Left colon (tissue), 2 donors: ENCODE measurements at places on chromosomes 3 and 15. TPM values are rescaled to one million over a fixed set of nuclear protein-coding genes. Genes with fewer than 3 reads are reported as not detected.
A peak's percentile ranks its signal among the peaks of the same experiment; 100 is the strongest.

Gene GALNT15
- total RNA-seq = 11.1 TPM

Gene NDUFAF3
- 70.1 TPM for total RNA-seq

Gene TNNC1
- total RNA-seq = 0.64 TPM

Gene CAPN3
- total RNA-seq = 13.8 TPM

Gene SYNPR
- not detected for total RNA-seq

Gene LOXL1
- total RNA-seq = 2.0 TPM

Gene CACNA2D2
- total RNA-seq = 3.2 TPM

Gene EAF2
- total RNA-seq = 5.2 TPM

Gene GALK2
- 34.9 TPM for total RNA-seq

Gene BLOC1S6
- total RNA-seq = 24.0 TPM

DNA sequence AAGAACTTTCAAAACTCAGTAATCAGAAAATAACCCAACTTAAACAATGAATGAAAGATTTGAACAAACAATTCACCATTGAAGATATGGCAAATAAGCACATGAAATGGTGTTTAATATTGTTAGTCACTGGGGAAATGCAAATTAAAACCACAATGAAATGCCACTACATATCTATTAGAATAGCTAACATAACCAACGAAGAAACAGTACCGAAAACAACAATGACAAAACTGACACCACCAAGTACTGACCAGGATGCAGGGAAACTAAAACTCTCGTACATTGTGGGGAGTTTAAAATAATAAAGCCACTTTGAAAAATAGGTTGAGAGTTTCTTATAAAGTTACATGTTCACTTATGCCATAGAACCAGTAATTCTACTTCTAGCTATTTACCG is 69.1 kb downstream of the KBTBD8 start:
- no peak for DNase-seq

DNA sequence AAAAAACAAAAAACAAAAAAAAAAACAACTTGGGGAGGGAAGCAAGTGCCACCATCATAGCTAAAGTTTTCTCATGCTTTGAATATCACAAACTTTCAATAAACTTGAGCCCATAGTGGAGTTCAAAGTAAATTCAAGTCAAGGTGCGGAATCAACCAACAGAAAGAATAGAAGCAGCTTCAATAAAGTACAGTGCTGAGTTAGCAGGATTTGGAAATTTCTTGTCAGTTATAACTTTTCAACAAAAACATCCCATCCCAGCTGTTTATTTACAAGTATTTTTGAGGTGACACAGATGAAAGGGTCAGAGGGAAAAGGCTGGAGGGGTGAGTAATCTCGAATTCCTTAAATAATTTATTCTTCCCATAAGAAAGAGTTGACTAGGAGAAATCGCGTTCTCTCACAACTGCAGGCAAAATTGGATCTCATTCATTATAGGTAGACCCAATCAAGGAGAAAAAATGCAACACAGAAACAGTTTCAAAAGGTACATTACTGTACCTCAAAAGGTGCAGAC is 477.4 kb upstream of the RASGRP1 start:
- DNase-seq = no peak

DNA sequence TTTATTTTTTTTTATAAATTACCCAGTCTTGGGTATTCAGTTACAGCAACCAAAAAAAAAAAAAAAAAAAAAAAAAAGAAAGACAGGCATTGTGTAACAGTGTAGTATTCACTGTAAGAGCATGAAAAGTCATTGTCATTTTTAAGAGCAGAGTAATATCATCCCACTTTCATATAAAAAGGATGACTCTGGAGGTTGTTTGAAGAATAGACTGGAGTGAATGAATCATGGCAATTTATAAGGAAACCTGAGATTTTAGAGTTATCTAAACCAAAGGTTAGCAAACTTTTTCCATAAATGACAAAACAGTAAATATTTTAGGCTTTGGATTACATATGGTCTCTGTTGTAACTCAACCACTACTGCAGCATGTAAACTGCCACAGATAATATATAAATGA is 794.9 kb downstream of the NTRK3 start:
- DNase-seq = no peak

DNA sequence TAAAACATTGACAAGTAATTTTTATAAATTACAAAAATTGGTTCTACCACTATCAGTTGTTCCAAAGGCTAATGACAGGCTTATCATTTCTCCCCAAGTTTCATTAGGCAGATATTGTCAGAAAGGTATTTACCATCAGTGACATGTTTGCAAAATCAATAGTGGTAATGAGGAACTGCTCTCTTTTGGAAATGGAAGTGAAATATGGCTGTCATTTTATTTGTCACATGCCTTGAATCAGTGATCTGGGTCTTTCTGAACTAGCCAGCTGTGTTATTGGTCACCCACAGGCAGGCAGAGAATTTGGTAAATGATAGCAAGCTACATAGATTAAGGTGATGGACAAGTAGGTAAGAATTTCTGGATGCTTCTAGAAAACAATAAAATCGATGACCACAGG is 268.0 kb upstream of the ARHGEF26 start:
- no peak for DNase-seq

DNA sequence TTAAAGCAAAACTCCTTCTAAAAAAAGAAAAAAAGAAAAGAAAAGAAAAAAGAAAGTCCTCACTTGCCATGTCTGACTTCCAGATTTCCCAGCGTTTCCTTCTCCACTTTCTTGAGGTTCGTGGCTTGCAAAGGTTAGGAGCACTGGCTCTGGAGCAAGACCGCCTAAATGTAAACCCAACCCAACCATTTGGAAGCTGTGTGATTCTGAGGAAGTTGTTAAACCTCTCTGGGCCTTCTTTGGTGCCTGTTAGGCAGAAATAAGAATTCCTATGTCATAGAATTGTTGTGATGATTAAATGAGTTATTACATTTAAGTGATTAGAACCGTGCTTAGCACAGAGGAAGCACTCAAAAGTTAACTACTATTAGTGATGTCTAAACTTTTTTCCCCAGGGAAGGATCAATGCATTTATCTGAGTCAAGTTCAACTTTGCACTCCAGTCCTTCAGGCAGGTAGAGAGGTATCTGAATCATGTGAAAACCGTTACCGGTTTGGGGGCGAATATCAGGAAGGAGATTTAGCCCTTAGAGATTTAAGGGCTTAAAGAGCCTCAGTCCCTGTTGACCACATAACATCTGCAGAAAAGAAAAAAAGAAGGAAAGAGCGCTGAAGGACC is 78.3 kb upstream of the HES1 start:
- DNase-seq = no peak

DNA sequence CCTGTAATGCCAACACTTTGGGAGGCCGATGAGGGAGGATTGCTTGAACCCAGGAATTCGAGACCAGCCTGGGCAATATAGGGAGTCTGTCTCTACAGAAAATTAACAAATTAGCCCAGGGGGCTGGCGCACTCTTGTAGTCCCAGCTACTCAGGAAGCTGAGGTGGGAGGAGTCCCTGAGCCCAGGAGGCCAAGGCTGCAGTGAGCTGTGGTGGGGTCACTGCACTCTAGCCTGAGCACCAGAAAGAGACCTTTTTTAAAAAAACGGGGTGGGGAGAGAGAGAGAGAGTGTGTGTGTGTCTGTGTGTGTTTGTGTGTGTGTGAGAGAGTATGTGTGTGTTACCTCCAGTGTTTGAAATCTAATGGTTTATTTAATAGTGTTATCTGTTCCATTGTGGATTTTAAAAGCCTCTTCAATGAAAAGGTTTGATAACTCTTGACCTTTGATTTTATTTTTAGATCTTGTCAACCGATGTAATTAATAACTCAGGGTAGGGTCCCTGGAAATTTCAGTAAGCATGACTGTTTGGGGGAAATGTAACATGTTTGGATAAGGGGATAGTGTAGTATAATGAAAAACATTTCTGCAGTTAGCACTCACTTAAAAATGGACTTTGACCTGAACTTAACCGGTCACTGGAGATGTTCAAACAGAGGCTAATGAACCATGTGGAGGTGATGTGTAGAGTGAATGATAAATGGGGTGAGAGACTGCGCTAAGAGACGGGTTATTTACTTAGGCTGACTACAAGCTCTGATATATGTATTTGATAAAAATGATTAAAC is 29.7 kb downstream of the LRCH3 start:
- no peak for DNase-seq

DNA sequence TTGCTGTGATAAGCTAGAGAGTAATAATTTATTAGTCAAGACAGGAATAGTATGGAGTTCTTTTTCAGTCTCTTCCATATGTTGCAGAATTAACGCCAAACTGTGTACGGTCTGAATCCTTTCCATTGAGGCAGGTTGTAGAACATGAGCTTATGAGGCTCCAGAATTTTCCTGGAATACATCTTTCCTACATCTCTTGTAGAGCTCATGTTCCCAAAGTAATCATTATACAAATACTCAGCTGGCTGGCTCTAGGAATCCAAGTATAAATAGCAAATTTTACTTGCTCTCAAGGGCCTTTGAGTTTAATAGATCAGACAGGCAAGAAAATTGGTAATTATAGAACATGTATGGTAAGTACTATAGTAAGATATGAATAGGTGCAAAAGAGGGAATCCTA is 419.4 kb downstream of the RBMS3 start:
- no peak for DNase-seq

DNA sequence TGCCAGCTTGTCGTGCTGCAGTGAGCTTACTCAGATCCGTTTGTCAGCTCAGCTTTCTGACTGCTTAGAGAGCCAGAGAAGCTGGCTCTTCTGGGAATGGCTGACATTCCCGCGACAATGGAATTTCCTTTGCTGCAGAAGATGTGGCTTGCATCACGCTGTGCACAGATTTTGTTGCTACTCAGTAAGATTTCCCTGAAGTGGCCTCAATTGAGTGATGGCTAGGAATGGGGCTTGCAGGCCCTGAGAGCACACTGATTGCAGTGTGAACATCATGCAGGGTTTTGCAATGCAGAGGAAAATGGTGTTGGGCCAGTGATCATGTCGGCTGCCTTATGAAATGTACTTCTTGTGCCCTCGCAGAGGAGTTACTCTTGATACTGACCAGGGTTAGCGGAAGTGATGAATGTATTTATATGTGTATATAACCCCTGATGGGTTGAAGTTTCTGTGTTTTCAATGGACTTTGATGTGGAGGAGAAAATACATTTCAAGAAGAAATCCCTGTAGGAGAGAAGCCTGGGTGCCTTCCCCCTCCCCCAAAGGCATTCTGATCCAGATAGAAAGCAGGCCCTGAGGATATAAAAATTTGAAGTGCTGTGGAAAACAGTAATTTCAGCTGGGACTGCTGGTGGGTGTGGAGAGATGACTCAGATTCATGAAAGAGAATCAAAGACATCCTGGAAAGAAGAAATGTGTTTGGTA is 102.5 kb upstream of the PDZRN3 start:
- peak; percentile 30 for DNase-seq

DNA sequence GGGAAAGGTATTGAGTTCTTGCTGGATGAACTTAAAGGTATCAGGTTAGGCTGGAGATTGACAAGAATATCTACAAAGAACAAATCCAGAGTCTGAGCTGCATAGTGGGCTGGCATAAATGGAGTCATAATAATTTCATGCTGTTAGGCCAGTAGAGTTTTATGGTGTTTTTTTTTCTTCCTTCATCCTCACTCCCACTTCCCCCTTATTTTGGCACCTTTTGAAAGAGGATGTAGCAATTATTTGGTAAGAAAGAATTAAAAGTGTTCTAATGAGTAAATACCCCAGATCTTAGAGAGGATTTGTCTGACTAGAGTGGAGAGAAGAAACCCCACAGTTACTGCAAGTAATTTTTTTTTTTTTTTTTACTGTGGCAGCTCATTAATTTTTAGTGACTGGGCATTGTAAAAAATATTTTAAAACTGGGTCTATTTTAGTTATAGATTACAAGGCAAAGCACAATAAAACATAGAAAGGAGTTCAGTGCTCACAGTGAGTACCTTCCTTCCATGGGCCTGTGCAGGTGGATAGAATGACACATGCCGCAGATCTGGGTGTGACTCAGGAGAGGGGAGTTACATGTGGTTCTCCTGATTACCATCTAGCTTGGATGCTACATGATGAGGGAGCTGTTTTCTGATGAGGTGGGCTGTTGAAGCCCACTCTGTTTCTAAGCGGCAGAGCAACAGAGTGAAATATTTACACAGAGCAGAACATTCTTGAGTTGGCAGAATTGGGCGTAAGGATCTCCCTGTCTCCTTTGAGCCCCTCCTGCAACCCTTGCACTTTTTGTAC is 5.3 kb downstream of the EDEM1 start:
- DNase-seq = no peak

GRCh38 chr3:72361990-72362389 is 486.3 kb downstream of the SHQ1 start:
- no peak for DNase-seq

DNA sequence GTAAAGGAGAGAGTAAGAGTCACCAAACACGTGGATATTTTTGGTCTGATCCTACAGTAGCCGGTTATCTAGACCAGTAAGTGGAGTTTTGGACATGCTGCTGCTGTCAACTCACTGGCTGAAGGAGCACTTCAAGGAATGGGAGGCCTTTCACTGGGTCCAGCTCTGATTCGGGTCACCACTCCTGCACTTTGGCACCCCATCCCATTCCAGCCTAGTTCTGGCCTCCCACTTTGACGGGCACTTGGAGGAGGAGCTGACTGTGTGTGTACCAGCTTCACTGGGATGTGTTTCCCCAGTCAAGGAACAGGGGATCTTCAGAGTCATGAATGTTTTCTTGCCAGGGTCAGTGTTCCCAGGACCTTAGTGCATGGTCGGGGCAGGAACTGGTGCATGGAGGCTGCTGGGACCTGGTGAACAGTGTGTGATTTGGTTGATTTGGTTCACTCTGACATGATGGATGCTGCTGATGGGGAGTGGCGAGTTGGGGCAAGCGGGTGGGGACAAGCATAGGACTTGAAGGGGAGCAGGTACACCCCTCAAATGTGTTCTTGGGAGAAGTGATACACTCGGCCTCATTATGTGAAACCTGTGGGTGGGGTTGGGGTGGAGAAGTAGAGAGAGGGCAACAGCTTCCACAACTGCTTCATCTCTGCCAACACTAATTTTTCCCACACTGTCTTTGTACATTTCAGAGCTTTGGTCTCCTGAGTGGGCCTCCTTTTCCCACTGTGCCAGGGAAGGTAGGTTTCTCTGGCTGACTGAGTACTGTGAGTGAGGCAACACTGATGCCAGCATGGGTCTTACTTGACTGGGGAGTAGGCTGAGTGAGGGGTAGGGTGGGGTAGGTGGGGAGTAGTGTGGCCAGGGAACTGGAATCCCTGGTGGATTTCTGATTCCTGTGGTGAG is 64.0 kb downstream of the RGMA start:
- no peak for DNase-seq

DNA sequence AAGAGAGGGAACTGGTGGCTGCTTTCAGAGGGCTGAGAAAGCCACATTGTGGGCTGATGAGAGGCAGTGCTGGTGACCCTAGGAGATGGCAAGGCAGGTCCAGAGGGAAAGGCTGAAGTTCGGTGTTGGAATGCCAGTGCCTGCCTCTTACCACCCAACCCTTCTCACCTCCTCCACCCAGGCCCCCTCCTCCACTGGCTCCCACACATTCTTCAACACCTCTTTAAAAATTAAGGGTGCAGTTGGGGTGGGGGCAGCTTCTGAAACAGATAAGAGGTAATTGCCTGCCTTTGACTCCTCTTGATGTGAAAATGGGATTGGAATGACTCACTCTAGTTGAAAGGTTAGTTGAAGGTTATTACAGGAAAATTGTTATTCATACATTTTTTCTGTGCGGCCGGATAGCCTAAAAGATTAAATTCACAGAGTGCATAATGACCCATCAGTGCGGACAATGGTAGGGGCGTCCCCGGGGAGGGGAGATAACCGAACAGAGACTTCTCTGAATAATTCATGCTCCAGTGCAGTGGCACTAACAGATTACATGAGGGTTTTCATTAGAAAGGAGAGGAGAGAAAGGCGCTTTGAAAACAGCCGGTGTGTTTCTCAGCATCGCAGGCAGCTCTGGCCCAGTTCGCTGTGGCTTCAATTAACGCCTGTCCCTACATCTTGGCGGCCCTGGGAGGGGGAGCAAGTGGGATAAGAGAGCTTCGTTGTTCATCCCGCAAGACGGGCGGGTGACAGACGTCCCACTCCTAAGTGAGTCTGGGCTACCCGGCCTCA is 212.4 kb downstream of the TLE3 start:
- DNase-seq = no peak
